Foreskin fibroblast (primary cell): ENCODE measurements at places on chromosomes 1 and 21.

DNA sequence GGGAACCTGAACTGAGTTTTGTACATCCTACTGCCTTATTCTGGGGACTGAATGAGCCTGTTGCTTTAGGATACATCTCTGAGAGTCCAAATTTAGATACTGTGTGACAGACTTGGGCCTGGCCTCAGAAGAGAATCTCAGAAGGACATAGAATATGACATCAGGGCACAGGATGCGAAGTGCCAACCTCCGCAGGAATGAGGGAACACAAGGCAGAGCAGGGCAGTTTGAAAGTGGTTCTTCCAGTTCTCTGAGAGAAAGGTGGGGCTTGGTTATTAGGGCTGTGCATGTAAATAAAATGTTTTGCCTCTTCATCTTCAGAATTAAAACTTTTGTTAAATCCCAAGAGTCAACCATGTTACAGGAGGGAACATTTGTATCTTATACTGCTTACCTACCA lies 23.1 kb downstream of the TRAF5 start:
- DNase-seq, result no peak

- DNase-seq, result no peak
These were observed 36.3 kb upstream of the C1orf21 start for GRCh38 chr1:184350573-184350972.

DNA sequence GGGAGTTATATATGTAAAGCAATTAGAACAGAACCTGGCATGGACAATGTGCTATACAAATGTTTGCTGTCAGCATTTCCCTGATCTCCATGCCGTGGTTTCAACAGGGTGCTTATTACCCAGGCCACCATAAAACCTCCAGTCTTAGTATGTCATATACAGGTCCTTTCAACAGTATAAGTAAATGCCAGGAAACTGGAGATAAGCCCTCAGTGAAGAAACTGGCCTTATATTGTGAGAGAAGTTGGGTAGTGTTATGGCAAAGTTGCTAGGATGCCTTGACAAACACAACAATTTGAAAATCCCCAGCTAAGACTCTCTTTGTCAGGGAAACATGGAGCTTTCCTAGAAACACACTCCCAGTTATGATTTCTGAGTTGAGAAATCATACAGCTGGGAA lies 850.2 kb upstream of the ADAMTS5 start:
- DNase-seq, result no peak

- DNase-seq, result no peak
These were observed 13.6 kb upstream of the GOLT1A start for GRCh38 chr1:204227351-204227750.

DNA sequence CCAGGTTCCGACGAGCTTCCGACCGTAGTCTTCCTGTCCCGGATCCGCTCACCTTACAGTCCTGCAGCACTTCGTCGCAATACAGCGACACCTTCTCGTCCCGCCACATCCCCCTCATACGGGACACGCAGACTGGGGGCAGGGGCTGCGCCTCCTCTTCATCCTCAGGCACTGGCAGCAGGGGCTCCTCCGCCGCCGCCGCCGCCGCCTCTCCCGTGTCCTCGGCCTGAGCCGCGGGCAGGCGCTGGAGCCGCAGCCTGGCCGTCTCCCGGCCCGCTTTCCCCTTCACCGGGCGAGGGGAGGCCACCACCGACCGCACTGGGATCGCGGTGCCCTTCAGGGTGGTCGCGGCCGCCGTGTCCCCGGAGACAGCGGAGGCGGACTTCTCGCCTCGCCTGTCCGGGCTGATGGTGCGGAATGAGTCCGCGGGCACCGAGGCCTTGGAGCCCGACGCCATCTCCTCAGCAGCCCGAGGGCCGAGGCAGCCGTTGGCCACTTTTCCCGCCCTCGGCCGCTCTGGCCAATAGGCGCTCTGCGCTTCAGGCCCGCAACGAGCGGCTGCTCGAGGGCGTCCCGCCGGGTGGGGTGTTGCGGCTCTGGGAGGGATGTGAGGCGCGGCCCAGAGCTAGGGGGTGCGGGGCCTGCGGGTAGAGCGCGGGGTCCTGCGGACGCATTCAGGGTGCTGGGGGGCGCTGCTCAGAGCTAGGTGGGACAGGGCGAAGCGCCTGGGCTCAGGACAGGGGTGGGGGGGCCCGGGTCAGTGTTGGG lies at the start of gene SHCBP1L:
TSS of gene SHCBP1L (minus strand) at position 490 of the 768 bp plus-strand sequence. CDS start at position 457, 33 bp downstream.
- no peak for DNase-seq

DNA sequence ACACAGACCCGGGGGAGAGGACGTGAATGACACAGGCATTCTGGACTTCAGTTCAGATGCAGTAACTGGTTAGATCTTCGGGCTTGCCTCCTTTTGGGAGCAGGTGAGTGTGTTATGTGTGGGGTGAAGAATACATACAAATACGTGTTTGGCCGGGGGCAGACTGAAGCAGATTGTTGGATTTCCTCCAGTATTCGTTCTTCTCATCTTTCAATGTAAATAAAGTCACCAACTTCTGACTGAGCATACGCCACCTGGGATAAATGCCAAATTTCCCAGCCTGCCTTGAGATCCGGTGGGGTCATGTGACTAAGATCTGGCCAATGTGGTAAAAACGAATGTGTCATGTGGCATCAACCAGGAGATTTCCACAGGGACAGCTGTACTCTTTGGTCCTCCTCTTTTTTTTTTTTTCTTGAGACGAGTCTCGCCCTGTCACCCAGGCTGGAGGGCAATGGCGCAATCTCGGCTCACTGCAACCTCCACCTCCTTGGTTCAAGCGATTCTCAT lies 189.8 kb downstream of the RGS7 start:
- no peak for DNase-seq

DNA sequence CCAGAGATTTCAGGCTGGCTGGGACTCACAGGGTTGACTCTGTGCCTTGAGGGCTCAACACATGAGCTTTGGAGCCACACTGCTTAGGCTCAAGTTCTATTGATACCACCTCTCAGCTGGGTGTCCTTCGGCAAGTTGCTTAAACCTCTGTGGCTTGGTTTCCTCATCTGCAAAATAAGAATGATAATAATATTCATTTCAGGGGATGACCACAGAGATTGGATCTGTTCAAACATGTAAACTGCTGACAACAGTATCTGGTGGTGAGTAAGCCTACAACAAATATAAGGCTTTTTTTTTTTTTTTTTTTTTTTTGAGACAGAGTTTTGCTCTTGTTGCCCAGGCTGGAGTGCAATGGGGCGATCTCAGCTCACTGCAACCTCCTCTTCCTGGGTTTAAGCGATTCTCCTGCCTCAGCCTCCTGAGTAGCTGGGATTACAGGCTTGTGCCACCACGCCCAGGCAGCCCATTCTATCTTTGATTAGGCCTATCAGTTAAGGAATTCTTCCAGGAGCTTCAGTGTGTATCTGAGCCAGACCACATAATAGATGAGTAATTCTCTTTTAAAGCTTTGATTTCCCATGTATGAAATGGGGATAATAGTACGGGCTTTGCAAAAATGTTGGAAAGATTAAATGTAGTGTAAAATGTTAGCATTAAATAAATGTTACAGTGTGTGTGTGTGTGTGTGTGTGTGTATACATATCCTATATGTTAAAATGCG lies 437.6 kb downstream of the PRDM2 start:
- DNase-seq, result no peak

- DNase-seq, result peak; percentile 41
These were observed 1.7 kb downstream of the CDC14A start for GRCh38 chr1:100353988-100354387.

GRCh38 chr1:197961449-197961848 lies 44.3 kb downstream of the LHX9 start:
- DNase-seq, result no peak

GRCh38 chr1:172122381-172122780 lies 281.1 kb downstream of the DNM3 start:
- no peak for DNase-seq

DNA sequence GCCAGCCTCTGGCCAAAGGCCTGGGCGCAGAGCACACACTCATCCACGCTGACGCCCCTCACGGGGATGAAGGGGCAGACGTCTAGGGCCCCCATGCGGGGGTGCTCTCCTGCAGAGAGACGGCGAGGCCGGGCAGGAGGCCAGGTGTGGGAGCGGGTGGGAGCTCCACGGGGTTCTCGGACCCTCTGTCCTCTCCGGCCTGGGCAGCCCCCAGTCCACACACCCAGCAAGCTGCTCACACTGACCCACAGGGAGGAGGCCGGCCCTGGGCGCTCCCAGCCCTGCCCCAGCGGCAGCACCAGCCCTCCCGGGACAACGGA lies 2.5 kb downstream of the FTCD start:
- no peak for DNase-seq

GRCh38 chr1:103106426-103107341 lies 1.6 kb downstream of the COL11A1 start:
- DNase-seq, result peak; percentile 75

DNA sequence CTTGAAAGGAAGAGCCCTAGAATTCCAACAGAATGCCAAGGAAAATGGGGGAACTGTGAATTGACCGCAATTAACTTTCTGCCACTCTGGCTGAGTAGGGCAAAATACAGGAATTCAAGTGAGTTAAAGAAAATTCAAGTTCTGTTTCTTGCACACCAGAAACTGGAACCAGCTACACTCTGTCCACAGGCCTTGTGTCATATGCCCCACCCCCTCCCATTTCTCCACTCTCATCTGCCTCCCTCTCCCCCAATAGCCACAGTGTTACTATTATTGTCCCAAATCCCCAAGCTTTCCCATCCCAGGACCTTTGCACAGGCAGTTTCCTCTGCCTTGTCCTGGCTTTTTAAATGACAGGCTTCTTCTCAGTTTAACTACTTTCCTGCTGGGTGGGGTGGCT lies 4.3 kb upstream of the STK40 start:
- no peak for DNase-seq

DNA sequence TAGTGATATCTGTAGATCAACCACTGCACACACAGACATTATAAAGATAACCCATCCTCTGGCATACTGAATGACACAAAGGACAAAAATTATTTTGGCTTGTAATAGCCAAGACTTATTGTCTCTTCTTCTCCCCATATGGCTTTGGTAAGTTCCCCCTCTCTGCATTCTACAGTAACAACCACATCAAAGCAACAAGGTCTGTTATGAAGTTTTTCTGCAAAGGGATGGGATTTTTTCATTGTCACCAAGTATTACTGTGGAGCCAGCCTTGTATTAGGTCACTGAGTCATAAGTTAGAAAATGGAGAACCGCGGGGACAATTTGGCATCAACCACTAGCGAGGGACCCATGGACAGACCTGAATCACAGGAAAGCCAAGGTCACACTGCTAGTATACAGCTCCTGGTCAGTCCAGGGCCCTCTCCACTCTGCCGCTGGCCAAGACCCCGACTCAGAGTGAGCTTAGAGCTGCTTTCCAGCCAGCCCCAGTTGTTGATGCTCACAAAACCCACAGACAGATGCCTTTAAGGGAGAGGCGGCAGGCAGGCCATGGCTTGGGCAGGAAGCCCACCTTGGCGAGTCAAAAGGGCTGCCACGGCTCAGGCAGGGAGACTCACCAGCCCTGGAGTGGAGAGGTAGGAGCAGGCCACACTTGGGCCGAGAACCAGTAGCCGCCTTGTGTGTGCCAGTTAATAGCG lies 6.0 kb downstream of the PABPC4 start:
- DNase-seq, result no peak

DNA sequence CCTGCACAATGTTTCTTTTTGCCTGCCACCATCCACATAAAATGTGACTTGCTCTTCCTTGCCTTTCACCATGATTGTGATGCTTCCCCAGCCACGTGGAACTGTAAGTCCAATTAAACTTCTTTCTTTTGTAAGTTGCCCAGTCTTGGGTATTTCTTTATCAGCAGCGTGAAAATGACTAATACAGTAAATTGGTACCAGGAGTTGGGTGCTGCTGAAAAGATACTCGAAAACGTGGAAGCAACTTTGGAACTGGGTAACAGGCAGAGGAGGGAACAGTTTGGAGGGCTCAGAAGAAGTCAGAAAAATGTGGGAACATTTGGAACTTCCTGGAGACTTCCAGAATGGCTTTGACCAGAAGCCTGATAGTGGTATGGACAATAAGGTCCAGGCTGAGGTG lies 425.3 kb downstream of the GPATCH2 start:
- DNase-seq, result no peak

- no peak for DNase-seq
These were observed 49.5 kb upstream of the GCLM start for GRCh38 chr1:93958726-93959100.

DNA sequence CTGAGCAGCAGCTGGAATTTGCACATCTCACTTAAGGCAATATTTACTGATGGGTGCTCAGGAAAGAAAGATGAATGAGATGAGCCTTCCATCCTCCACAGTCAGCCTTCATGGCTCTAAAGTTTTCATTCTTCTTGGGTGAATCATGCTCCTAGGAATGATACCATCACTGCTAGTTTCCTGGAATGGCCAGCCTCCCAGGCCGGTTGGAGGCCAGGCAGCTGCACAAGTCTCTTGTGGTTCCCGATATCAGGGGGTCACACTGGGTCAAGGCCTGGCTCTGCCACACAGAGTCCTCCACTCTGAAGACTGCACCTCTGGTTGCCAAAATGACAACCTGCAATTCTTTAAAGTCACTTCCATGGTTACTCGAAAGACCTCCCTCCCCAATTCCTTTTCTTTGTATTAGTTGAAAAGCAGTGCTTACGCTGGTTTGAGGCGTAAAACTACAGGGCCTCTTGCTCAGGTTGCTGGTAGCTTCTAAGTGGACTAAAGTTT lies 46.2 kb upstream of the PALMD start:
- DNase-seq, result peak; percentile 65

DNA sequence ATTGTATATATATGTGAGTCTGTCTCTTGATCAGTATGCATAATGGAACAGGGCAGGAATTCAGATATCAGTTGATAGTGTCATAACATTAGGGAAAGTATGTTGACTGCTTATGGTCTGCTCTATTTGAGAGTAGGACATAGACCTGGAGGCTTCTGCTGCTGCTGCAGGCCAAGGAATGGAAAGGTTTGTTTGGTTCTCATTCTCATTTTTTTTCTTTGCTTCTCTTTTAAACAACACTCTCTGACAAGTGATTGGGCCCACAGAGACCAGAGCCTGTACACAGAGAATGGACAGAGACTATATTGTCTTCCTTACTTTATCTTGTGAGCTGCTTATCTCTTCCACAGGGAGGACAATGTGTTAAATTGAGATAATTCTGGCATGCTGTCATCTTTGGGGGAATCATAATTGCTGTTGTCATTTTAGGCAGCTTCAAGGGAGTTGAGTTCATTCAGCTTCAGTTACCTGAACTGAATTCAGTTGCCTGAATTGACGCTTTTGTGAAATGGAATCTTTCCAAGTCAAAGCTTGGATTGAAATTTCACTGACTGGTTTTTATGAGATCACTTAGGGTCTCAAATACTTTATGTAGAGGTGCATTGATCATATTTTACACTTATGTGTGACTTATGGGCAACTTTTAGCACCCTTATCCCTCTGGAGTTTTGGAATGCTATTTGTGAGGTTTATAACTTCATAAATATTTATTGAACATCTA lies 16.9 kb downstream of the CAP1 start:
- no peak for DNase-seq

DNA sequence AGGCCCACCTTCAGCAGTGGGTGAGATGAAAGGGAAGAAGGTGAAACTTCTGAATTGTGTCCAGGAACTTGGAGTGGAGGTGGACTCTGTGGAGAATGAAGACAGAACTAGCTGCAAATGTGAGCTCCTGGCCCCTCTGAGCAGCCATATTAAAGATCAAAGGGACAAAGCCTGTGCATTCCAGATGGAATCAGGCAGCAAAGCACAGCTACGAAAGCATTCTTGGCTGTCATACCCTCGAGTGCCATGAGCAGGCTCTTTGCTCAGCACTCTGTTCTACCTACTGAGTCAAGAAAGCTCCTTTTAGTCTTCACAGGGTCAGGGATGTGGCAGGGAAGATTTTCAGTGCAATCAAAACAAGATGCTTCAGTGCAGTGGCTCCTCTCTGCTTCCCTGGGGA lies 86.3 kb upstream of the TSPAN2 start:
- DNase-seq, result no peak
